ENCODE measurements at places on chromosomes 2 and 18.

GRCh38 chr18:52227536-52227935 is 112.5 kb upstream of the DCC start:
- no peak for DNase-seq

DNA sequence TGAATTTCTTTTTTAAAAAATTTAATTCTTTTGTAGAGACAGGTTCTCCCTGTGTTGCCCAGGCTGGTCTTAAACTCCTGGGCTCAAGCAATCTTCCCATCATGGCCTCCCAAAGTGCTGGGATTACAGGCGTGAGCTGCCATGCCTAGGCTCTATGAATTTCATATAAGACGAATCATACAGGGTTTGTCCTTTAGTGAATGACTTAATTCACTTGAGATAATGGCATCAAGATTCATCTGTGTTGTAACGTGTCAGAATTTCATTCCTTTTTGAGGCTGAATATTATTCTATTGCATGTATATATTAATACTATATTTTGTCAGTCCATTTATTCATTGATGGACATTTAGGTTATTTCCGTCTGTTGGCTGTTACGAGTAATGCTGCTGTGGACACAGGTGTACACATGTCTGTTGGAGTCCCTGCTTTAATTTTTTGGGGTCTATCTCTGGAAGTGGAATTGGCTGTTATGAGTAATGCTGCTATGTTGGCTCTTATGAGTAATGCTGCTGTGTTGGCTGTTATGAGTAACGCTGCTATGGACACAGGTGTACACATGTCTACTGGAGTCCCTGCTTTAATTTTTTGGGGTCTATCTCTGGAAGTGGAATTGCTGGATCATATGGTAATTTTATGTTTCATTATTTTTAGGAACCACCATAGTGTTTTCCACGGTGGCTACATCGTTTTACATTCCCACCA is 210.6 kb downstream of the CAMKMT start:
- no peak for DNase-seq

GRCh38 chr2:159108181-159108893 is 139.9 kb downstream of the TANC1 start:
- no peak for DNase-seq

DNA sequence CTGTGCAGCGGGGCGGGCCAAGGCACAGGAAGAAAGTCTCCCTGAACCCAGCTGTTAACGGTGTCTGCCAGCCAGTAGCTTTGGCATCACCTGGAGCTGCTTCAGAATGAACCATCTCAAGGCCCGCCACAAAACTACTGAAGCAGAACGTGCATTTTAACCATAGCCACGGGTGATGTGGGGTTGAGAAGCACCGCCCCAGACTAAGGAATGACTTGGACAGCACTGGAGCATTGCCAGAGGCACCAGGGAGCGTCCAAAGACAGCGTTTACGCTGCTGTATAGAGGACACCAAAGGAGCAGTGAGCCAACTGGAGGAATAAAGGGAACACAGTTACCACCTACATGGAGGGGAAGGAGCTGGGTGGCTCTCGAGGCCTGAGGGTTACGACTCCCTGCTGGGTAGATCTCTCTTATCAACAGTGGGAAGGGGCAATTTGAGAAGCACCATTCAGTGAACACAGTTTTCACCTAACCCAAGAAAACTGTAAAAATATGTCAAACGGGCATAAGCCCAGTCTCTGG is 28.4 kb upstream of the LONRF2 start:
- no peak for DNase-seq

- DNase-seq = no peak
Measured at GRCh38 chr2:165109915-165110314, 93.9 kb downstream of the SCN3A start.

Measured in globus pallidus (tissue), 1 donor.